T-helper 2 cell (primary cell): ENCODE measurements at places on chromosomes 4 and X.

DNA sequence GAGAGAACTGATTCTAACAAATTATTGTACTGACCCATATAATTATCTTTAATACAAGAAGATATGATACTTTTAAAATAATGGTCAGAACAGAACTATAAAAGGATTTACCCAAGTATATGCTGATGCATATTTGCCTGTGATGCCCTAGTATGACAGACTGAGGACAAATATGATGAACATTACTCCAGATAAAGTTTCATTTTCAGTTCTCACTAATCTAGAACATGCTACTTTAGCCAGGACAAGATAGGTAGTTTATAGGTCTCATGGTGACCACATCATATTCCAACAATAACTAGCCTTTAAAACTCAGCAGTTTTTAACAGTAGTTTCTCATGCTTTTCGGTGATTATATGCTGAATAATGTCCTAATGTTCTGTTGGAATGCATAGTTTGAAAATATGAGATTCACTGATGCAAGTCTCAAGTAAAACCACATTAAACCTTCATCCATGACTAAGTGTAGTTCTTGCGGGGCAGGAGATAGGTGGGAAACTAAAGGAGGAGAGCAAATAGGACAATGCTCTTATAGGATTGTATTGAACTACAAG, 295.2 kb upstream of the AGA start:
- no peak for DNase-seq

GRCh38 chr4:102614801-102615200, 113.6 kb downstream of the NFKB1 start:
- peak; percentile 53 for DNase-seq

DNA sequence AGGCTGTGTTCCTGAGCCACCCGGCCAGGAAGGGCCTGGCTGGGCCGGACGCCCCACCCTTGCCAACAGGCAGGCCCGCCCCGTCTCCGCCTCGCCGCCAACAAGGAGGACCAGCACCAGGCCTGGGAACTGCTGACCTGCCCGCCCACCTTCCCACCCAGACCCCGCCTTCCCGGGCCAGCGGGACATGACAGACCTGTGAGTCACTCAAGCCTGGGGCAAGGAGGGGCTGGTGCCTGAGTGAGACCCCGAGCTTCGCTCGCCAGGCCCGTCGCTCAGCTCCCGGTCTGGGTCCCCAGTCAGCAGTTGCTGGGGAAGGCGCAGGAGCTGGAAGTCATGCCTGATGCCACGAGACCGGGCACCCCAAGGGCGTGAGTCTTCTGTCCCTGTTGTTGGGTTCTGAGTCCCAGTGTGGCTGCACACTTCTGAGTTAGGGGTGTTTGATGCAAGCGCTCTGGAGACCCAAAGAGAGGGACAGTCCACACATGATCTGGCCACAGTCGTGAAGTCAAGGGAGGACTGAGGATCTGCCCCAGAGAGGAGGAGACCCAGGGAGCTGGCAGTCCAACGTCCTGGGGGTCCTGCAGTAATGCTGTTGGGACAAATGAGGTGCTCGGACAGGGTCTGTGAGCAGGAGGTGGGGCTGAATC, at the start of gene DNASE1L1:
TSS of gene DNASE1L1 (minus strand) at position 33 of the 650 bp plus-strand sequence. CDS start 3,686 bp downstream, outside the sequence.
- no peak for DNase-seq

GRCh38 chr4:58649226-58649625, 1539.0 kb upstream of the IGFBP7 start:
- no peak for DNase-seq

GRCh38 chr4:107050525-107051135, 14.5 kb upstream of the DKK2 start:
- DNase-seq = no peak

DNA sequence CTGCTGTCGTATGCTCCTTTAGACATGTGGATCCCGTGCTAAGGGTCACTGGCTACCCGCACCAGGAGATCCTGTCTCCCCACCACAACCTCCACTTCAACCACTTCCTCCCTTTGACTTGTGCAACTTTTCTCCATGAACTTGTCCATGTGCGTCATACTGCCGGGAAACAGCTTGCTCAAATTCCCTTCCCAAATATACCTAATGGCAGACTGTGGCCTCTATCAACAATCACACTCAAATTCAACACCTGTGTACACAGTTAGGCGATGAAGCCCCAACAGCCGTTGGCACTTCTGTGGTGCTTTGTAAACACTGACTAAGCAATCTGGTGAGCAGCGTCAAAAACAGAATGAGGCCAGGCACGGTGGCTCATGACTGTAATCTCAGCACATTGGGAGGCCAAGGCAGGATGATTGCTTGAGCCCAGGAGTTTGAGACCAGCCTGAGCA, 49.5 kb downstream of the CD99L2 start:
- no peak for DNase-seq

- DNase-seq = no peak
Observed at GRCh38 chr4:184261246-184261645, 43.6 kb upstream of the ENPP6 start.

DNA sequence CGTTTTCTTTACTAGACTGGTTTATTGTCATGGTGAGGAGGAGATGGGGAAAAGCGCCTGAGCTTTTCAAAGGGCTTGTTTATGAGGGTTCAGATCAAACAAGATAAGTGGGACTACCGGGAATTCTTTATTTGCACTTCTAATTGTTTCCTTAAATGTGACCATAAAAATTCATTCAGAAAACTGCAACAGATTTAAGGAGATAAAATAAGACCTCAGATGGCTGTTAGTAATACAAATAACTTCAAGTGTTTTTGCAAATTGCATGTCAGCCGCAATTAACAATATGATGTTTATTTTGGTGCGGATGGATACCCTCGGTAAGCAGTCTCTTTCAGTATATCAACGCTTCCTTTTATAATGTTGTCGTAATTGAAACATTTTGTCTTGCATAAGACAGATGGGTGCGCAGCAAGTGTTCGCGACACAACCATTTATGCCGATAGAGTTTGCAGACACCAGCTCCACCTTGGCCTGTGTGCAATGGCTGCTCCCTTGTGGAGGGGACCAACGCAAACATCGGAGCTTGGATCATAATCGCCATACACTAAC, 151.0 kb downstream of the C4orf33 start:
- no peak for DNase-seq

- DNase-seq = no peak
Observed at GRCh38 chrX:130896026-130896425, 7.0 kb downstream of the ENOX2 start.

DNA sequence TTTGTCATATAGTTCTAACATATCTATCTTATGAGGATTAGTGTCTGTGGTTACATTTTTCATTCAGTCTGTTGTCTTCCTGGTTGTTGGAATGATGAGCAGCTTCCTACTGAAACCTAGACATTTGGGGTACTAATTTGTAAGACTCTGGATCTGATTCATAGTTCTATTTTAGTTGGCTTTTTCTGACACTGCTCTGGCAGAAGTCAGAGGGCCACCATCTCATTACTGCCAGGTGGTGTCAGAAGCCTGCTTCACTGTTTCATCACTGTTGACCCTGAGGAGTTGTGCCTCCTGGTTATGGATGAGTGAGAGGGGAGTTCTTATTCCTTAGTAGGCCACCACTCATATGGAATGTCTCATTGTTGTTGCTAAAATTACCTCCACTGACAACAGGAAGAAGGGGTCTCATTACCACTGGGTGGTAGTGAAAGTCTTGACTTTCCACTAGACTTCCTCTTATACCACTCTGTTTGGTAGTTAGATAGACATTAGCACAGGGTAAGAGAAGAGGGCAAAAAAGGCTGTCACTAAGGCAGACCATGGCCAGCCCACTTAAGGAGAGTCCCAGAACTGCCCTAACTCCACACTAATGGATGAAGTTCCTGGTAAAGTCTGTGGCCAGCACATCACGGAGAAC, 395.2 kb downstream of the SPOCK3 start:
- DNase-seq = no peak

- DNase-seq = no peak
Observed at GRCh38 chr4:152630324-152630723, 49.5 kb downstream of the TMEM154 start.
